ENCODE measurements at places on chromosomes 7 and 10.
A peak's percentile ranks its signal among the peaks of the same experiment; 100 is the strongest.

DNA sequence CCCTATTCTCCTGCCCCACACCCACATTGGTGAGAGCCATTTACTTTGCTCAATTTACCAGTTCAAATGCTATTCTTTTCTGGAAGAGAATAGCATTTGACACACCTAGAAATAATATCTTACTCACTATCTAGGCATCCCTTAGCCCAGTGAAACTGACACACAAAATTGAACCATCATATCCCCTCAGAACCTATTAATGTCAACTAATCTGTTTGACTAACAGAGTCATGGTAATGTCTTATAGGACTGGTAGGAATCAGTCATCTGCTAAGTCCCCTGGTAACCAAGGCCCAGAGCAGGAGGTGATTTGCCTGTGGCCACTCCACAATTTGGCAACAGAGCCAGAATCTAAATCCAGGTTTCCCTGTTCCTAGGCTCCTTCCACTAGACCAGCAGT is 63.3 kb downstream of the PPP1R3C start:
- no peak for DNase-seq

DNA sequence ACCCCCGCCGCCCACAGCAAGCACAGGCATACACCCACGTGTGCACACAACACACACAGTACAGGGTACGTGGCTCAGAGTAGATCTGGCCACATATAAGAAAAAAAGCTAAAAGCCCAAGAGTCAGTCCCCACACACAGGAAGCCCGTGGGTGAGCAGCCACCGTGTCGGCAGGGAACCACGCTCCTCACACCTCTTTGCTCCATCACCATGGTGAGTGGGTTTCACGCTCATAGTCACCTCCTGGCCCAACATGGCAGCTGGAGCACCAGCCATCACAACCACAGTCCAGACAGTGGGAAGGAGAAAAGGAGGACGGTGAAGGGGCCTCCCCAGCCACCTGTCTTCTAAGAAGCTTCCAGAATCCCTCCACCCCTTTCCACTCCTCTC is 76.0 kb upstream of the PDGFA start:
- DNase-seq = peak; percentile 34

GRCh38 chr7:51950813-51951212 is 634.2 kb upstream of the COBL start:
- DNase-seq = no peak

- DNase-seq = no peak
Measured at GRCh38 chr10:97939446-97939990, 89.9 kb downstream of the GOLGA7B start.

DNA sequence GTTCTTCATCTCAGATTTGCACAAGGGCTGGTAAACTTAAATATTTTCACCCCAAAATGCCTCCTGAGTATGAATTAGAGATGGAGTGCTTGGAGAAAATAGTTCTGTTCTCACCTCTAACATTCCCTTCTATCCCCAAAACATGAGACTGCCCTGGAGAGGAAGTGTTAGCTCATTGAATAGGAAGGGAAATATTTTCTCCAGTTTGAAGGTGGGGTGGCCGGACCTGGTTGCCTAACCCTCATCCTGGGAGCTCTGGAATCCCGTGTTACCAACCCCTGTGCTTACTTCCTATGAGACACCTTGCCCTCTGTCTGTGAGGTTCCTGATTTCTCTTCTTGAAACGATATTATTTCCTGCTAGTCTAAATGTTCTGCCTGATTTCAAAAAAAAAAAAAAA is 779 bp downstream of the IFIT2 start:
- DNase-seq = no peak
